Stromal cell of bone marrow (primary cell): ENCODE measurements at places on chromosomes 16 and 17.

GRCh38 chr16:58105631-58106030 lies 23.6 kb downstream of the CFAP20 start:
- DNase-seq = no peak

GRCh38 chr17:70478902-70479301 lies 309.6 kb downstream of the KCNJ2 start:
- peak; percentile 23 for DNase-seq

GRCh38 chr16:3149193-3149530 lies 14.3 kb downstream of the ZNF213 start:
- no peak for DNase-seq

- DNase-seq = no peak
These were observed 212.6 kb downstream of the RBFOX1 start for GRCh38 chr16:7545251-7545650.

DNA sequence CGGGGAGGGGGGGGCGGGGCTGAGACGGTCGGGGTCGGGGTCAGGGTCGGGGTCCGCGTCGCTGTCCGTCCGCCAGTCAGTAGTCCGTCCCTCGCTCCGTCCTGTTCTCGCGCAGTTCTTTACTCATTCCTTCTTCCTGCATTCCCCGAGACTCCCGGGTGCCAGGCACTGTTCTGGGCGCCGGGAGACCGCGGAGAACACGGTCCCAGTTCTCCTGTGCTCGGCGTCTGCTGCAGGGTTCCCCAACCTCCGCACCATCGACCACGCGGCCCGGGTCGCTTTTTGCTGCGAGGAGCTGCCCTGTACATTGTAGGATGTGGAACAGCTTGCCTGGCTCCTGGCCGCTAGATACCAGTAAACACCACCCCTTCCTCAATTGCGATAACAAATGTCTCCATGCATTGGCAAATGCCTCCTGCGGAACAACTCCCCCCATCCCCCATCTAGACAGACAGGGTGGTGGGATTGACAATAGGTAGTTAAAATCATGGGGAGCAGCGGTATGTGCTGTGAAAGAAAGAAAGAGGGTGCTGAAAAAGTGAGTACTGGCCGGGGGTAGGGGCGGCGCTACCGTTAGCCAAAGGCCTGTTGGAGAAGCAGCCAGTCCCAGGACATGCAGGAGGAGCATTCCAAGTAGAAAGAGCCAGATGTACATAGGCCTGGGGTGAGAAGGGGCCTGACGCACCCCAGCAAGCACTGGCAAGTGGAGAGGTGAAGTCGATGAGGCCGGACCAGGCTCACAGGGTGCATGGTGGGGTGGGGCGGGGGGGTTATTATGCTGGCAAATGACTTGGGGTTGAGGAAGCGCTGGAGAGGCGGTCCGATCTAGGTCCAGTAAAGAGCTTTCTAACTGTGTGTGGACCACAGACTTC lies 631 bp downstream of the TRAF7 start:
- DNase-seq = no peak

- peak; percentile 26 for DNase-seq
These were observed 151.9 kb upstream of the GSE1 start for GRCh38 chr16:85461022-85461813.

- DNase-seq = no peak
These were observed 8.9 kb downstream of the CCNF start for GRCh38 chr16:2438121-2438520.

DNA sequence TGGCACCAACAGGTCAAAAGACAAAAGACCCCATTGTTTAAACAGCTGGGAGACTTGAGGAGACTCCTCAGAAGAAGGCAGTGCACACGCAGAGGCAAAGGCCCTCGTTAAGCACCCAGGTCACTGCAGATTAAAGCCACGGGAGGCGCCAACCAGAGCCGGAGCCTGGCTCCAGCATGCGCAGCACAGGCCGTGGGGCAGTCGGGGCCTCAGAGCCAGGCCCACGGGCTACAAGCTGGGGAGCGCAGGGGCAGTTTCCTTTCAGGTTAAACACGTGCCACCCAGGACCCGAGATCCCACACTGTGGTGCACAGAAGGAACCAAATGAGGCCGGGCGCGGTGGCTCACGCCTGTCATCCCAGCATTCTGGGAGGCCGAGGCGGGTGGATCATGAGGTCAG lies 9.2 kb downstream of the PIEZO1 start:
- DNase-seq = no peak

DNA sequence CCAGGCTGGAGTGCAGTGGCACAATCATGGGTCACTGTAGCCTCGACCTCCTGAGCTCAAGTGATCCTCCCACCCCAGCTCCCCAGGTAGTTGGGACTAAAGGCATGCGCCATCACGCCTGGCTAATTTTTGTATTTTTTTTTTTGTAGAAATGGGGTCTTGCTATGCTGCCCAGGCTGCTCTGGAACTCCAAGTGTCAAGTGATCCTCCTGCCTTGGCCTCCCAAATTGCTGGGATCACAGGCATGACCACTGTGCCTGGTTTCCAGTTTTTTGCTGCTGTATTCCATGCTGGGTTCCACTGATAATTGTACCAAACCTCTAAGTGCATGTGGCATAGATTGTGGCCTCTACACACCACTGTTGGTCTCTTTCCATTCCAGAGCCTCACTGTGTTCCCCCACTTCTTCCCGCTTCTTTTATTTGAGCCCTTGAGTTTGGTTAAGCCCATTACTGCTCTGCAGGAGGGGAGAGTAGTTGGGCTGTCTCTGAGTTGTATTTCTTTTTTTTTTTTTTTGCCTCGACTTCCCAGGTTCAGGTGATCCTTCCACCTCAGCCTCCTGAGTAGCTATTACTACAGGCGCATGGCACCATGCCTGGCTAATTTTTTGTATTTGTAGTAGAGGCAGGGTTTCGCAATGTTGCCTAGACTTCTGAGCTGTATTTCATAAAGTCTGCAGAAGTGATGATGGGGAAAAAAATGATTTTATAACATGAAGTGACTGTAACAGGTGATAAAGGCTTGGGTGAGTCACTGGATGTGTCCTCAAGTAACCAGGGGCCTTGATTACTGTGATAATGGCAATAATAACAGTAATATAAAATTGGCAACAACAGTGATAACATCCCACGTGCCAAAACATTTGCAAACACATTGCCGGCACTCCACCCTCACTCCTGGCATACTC lies 30.0 kb downstream of the EEF2K start:
- DNase-seq = no peak

DNA sequence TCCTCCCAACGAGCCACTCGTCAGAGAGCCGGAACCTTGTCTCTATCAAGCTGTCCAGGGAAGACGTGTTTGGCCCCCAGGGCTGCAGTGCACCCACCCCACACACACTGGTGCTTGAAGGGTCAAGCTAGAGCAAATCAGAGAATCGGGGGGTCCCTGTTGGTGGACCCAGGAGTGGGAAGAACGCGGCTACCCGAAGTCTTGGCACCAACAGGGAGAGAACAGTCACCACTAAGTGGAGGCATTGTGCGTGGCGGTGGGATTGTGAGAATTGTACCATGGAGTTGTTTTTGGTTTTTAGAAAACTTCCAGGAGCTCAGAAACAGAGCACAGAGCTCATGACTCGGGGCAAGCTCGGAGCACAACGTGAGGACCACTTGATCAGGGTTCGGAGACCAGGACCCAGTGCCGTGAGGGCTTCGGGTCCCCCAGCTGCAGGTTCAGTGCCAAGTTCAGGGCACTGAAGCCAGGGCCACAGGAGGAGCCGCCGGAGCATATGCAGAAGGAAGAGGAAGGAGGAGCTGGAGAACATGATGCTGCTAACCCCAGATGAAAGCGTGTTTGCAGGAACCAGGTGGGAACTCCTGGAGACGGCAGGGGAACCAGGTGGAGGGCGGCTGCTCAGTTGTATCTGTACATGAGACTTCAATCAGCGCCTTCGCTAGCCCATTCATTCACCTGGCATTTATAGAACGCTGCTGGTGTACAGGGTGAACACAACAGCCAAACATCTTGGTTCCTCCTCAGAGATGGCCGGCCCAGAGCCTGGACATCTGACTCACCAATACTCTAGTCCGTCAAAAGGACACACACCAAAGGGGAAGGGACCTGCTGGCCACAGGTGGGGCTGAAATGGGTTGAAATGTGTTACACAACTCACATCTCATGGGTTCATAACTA lies 42.8 kb downstream of the METRNL start:
- no peak for DNase-seq

DNA sequence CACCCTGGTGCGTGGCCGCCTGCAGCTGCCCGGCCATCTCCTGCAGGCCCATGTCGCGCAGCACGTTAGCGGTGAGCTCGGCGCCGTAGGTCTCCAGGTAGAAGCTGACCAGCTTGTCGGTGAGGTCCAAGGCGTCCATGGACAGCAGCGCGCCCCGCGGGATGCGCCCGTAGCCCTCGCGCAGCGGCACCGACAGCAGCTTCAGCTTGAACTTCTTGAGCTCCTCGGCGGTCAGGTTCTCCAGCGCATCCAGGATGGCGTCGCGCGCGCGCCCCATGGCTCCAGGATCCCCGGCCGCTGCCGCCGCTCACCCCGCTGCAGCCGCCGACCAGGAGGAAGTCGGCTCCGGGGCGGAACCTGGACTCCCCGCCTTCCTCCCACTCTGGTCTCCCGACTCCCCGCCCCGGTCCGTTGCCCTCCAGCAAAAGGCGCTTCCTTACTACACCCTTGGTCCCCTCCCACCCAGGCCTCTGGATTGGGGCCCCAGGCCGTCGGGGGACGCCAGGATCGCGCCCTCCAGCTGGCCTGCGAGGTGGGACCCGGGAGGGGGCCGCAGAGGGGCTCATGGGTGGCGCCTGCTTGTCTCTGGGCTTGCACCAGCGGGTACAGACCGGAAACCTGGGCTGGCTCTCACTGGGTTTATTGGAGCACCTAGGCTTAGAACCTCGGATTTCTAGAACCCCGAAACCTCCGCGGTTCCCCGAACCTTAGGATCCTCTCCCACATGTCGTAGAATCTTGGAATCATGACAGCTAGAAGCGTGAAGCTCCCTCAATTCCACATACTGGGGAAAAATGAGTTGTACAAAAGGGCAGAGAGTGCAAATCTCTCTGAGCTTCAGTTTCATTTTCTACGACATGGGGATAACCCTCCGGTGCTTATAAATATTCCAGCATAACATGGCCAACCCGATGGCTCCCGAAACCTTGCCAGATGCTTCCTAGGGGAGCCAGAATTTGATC lies at the start of gene PYCARD:
PYCARD (minus strand) TSS at position 347 of the 962 bp plus-strand sequence; CDS start at position 277, 70 bp downstream.
- no peak for DNase-seq

- DNase-seq = no peak
These were observed 1.4 kb upstream of the CAPNS2 start for GRCh38 chr16:55565086-55565485.

DNA sequence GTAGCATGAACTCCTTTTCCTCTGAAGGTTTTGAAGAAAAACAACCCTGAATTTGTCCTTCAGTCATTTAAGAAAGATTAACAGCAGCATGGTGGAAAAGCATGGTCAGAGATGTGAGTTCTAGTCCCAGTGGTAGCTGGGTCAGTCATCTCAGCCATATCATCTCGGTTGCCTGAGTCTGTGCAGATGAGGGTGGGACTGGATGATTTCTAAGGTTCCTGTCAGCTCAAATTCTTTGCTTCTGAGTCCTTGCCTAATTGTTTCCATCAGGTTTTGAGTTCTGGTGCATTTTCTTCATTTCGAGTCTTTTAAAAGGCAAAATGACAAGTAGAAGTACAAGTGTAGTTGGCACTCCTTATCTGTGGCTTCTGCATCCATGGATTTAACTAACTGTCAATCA lies 63.9 kb downstream of the TNRC6C start:
- DNase-seq = peak; percentile 28

DNA sequence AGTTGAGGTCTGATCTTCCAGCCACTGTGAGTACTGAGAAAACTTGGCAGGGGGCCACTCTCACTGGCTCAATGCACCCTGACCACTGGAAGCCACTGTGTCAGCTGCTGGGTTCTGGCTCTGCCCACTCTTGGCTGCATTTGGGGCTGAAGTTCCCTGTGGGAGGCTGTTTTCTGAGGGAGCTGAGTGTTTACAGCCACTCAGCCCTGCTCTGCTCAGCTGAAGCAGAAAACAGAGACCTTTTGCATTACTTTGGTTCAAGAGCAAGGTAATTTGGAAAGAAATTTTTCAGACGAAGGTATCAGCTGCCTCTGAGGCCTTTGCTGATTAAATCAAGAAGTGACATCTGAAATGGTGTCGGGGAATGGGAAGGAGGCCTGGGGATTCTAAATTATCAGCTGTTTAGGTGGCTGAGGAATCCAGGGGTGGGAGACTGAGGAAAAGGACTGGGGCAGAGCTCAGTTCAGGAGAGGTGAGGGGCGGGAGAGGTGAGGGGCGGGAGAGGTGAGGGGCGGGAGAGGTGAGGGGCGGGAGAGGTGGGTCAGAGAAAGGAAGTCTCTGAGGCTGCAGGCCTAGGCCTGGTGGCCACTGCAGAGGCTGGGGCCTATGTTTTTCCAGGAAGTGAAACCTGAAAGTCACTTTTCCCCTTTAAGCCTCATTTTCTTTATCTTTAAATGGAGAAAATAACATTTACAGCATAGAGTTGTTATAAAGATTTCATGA lies at the start of gene ACSM5:
ACSM5 (plus strand) TSS at position 137 of the 723 bp plus-strand sequence. CDS start 1,951 bp downstream, outside the sequence.
- DNase-seq = no peak

GRCh38 chr16:51696376-51696775 lies 545.3 kb upstream of the SALL1 start:
- DNase-seq = no peak

GRCh38 chr16:14275934-14276333 lies 204.8 kb downstream of the MRTFB start:
- DNase-seq = no peak

DNA sequence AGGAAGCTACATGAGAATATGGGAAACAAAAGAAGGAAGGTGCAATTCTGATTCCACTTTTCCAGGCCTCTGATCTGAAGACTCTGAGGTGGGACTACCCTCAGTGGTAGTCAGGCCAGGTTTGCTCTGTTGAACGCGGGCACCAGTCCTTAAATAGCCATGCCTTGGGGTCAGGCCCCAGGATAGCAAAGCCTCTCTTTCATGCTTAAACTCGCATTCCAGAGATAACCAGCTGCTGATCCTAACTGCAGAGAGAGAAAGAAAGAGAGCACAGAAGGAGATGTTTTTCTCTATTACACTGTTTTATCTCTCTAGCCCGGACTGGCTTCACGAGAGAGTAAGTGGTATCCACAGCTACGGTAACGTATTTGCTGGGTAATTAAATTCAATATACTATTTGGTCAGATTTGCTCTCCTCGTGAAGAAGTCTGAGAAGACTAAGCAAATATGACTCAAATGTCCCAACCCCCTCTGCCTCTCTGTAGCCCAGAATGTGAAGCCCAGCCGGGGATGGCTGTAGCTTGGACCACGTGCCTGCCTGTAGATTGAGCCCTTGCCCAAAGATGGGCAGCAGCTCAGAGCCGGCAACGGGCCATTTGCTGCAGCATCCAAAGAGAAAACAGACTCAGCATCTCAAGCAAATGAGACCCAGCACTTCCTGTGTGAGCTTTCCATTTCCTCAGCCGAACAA lies 122.2 kb downstream of the SMG6 start:
- peak; percentile 98 for DNase-seq

GRCh38 chr17:31580706-31581490 lies 189.4 kb downstream of the RAB11FIP4 start:
- peak; percentile 77 for DNase-seq

GRCh38 chr16:76583945-76584344 lies 306.7 kb downstream of the CNTNAP4 start:
- no peak for DNase-seq
